Activated naive CD8-positive, alpha-beta T cell treated with anti-CD3 and anti-CD28 coated beads, Interleukin-2, amount 50 U/mL, for 24 hours (primary cell): ENCODE measurements at places on chromosomes 5 and 9.

DNA sequence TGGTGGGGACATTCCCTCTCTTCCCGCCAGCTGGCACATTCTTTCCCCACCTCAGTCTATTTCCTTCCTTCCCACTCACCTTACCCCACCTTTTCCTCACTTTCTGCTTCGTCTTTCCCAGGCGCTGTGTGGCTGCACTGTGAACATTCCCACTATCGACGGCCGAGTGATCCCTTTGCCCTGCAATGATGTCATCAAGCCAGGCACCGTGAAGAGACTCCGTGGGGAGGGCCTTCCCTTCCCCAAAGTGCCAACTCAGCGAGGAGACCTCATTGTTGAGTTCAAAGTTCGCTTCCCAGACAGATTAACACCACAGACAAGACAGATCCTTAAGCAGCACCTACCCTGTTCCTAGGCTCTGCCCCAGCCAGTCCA lies 7.3 kb downstream of the DNAJB5 start:
- no peak for DNase-seq

- no peak for DNase-seq
Observed at GRCh38 chr5:378976-379742, 57.6 kb downstream of the AHRR start.

DNA sequence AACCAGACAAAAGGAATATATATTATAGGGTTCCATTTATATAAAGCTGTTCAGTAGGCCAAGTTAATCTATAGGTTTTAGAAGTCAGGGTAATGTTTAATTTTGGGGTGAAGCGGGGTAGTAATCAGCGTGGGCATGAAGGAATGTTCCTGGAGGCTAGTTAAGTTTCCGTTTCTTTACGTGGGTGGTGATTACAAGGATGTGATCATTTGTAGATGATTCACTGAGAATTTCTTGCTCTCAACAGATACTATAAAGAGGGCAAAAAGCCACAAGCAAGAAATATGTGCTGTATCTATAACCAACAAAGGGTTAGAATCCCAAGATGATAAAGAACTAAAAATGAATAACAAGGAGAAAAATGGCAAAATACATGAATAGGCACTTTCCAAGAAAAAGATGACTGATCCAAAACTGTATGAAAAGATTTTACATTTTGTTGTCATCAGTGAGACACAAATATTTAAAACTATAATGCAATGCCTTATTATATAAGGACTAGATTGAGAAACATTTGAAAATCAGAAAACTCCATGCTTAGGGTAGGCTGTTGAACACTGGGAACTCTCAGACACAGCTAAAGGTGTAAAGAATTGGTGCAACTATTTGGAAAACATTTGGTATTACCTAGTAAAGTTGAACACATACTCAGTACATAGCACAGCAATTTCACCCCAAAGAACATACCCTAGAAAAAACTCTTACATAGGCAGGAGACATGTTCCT lies 224.3 kb upstream of the S1PR3 start:
- no peak for DNase-seq

DNA sequence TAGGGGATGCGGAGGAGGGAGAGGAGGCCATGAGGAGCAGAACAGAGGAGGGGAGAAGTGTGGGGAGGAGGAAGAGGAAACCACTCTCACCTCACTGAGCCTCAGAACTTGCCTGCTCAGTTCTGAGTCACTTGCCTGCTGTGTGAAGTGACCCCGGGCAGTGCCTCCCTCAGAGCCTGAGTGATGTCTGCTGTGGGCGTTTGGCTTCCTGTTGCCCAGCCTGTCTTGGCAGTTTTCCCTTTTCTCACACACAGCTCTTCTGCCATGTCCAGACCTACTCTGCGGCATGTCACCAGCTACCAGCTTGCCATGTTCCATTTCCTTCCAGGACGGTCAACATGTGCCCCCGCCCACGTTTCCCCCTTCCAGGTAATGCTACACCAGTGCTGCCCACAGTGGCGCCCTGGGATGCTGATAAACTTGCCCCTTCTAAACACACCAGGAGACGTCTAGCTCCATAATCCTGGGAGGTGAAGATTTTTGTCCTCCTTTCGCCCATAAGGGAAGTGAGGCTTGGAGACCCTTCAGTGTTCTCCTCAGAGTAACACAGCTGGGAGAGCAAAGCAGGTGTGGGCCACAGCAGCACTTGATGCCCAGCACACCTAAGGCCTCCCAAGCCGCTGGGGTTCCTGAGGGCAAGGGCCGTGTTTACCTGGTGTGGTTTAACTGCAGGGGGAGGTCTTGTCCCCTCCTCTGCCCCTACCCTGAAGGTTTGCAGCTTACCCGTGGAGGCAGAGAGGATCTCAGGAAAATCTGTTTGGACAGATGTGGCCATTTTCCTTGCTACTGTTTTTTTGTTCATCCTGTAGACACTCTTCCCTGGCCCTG lies 63.8 kb upstream of the RNF130 start:
- DNase-seq = peak; percentile 59

DNA sequence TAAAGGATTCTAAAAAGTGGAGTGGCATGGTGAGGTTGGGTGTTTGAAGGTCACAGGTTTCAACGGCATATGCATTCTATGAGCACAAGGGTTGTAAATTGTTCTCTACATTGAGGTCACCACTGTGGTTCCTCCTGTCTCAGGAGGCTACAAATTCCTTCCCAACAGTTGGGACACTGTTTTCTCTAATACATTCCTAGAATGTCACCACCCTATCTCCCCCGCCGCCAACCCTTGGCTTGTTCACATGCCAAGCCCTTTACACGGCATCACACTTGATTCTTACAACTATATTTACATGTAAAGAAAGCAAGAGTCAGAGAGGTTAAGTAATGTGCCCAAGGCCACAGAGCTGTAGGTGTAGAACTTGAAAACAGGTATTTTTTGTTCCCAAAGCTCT lies 315.1 kb downstream of the RAB3C start:
- DNase-seq = no peak
